ENCODE measurements at places on chromosomes 5 and 9.

- no peak for DNase-seq
These were observed 41.0 kb downstream of the CCDC192 start for GRCh38 chr5:127744241-127744640.

DNA sequence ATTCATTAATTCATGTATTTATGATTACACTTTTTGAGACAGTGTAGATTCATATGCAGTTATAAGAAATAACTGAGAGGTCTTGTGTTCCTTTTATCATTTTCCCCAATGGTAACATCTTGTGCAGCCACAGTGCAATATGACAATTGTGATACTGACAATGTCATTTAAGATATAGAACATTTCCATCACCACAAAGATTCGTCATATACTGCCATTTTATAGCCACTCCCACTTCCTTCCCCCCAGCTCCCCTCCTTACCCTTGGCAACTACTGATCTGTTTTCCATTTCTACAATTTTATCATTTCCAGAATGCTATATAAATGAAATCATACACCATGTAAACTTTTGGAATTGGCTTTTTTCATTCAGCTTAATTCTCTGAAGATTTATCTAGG, 53.8 kb downstream of the NR2F1 start:
- no peak for DNase-seq

DNA sequence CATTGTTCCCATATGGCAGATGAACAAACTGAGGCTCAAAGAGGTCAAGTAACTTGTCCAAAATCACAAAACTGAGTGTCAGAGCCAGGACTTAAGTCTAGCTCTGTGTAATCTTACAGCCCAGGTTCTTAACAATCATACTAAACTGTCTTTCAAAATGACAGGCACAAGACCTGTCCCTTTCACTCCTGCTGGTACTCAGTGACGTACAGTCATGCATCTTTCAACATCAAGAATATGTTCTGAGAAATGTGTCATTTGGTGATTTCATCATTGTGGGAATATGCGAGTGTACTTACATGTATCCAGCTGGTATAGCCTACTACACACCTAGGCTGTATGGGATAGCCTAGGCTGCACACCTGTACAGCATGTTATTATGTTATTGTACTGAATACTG, 646.8 kb upstream of the WWC1 start:
- DNase-seq: no peak

DNA sequence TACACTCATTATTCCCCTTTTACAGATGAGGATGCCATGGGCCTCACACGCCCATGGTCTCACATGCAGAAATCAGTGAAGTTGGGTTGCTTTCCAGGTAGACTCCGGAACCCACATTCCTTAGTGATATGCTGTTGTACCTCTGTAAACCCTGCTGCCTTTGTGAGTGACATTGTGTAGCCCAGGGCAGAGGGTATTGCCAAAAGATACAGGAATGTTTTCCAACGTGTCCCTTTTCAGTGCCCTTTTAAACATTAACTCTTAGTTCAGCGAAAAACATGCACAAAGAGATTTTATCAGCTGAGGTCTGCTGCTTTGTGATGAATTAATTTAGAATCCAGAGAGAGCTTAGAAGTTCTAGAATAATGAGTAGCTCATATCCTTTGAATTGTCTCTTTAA, 38.3 kb upstream of the TRMT10B start:
- no peak for DNase-seq

- no peak for DNase-seq
These were observed 44.7 kb upstream of the MYOT start for GRCh38 chr5:137822984-137823383.

DNA sequence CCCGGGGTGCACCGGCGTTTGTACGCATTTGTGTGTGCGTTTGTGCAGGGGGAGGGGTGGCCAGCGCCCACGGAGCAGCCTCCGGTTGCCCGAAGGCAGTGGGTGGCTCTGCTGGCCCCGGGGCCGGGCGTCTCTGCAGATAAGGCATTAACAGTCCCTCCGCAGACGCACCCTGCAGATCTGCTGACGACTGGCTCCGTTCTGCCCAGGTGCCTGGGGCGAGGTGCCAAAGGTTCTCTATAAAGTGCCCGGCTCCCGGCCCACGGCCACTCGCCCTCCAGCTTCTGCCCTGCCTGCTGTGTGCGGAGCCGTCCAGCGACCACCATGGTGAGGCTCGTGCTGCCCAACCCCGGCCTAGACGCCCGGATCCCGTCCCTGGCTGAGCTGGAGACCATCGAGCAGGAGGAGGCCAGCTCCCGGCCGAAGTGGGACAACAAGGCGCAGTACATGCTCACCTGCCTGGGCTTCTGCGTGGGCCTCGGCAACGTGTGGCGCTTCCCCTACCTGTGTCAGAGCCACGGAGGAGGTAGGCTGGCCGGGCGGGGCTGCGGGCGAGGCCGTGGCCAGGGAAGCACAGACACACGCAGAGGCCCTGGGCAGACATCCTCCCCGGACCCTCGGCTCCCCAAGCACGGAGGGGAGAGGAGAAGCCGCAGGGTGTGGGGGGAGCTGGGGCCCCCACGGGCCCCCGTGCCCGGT, at the start of gene SLC6A19:
TSS of gene SLC6A19 (plus strand) at position 269 of the 699 bp plus-strand sequence. CDS start at position 325, 56 bp downstream.
- no peak for DNase-seq

- DNase-seq: no peak
These were observed 197.0 kb downstream of the ADCY2 start for GRCh38 chr5:7592910-7593309.

DNA sequence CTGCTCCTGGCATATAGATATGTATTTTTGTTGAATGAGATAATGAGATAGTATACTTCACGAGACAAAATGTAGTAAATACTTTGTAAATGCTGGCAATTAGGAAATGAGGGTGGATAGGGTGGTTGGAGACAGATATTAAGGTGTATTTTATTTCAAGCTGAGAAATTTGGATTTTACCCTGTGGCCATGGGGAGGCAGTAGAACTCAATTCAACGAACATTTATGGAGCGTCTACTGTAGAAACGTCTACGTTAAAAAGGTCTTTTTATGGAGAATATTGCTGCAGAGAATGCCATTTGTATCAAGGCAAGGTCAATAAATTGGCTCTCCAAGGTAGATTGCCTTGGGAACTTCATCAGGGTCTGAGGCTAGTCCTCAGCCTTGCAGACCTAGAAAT, 21.5 kb upstream of the RALGPS1 start:
- DNase-seq: no peak

DNA sequence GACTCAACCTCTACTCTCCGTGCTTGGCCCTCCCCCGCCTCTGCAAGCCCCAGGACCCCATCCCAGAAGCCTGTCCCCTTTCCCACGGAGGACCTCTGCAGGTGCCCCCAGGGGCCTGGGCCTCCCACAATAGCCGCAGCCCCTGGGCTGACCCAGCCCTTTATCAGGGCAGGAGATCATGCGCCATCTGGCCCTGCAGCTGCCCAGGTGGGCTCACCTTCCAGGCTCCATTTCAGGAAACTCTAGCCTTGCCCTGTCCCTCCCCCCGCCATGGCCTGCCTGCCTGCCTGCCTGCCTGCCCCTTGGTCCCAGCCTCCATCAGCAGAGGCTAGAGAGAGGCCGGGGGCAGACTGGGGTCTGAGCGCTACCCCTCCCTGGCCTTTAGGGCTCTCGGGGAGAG, 48.7 kb downstream of the ASS1 start:
- no peak for DNase-seq

DNA sequence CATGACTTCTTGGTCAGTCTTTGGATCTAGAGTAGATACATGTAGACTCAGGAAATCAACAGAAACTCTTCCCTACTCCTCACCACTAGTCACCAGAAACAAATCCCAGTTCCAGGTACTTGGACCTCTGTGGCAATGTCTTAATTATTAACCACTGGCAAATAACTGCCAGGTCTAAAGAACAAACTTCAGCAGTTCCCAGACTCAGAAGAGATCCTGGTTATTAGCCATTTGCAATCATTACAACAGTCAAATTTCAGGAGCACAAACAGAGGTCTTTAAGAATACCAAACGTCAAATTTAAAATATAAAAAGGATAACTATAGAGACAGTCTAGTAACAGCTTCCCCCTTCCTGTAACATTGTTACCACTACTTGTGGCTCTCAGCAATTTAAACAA, 10.2 kb downstream of the DIAPH1 start:
- no peak for DNase-seq

DNA sequence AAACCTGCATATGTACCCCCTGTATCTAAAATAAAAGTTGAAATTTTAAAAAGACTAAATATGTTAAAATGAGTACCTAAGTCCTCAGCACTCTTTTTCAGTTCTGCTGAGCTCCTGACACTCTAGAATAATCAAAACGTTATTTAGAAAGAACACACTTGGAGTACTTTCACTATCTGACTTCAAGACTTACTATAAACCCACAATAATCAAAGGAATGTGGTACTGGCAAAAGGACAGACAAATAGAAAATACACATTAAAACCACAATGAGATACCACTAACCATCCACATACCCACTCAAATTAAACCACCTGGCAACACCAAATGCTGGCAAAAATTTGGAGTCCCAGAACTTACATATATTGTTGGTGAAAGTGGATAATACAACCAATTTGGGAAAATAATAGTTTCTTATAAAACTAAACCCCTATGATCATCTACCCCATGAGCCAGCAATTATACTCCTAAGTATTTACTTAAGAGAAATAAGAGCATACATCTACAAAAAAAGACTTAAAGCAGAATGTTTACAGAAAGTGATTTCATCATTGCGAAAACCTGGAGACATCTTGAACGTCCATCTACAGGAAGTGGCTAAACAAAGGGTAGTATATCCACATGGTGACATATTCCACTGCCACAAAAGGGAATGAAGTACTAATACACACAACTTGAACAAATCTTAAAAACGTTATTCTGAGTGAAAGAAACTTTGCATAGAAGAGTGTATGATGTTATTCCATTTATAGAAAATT, 12.8 kb upstream of the PRSS3 start:
- DNase-seq: no peak

- DNase-seq: no peak
These were observed 1242.3 kb upstream of the WWC1 start for GRCh38 chr5:167049043-167049663.

- DNase-seq: no peak
These were observed 598 bp downstream of the RGP1 start for GRCh38 chr9:35749515-35750255.

DNA sequence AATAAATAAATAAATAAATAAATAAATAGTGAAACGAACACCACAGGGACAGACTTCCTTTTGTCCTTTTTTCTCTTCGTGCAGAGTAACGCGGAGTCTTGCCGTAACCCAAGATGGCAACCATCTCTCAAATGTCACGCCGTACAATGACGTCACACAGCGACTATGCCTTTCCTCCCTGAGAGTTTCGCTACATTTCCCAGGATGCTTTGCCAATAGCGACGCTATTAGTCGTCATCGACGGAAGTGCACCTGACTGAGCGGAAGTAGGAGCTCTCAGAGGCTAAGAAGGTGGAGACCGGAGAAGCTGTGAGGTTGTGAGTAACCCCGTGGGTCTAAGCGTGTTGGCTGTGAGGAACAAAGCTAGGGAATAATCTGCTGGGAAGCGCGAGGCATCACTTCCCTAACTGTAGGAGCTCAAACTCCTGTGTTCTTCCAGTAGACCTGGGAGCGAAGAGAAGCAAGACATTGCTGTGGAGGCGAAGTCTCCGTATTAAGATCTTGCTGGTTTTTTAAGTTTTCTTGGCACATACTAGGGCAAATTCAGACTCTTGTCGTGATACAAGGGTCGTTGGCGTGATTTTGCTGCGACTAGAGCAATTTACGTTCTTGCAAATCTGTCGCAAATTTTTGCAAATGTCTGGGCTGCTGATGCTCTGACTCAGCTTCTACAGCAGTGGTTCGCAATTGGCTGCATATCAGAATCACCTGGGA, at the start of gene TTC1:
TSS of gene TTC1 (plus strand) at position 263 of the 714 bp plus-strand sequence. CDS start 1,390 bp downstream, outside the sequence.
- DNase-seq: peak; percentile 90

GRCh38 chr9:26244661-26245451, 566.6 kb upstream of the TUSC1 start:
- no peak for DNase-seq

DNA sequence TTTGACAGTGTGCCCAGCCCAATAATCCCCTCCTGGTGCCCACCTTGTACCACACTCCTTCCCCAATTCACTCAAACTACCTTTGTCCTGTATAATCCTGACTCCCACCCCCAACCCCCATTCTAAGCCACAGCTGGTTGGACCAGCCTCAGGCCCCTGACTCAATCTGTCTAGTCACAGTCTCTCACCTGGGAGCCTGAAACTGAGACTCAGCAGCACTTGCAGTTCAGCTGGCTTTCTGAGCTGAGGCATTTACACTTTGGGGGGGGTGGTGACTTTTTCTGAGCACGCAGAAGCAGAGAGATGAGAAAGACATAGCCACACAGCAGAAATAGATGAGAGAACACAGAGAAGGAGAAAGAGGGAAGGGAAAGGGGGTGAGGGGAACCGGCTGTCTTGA, 247.3 kb downstream of the MAN2A1 start:
- no peak for DNase-seq

- no peak for DNase-seq
These were observed 12.0 kb downstream of the UGT3A2 start for GRCh38 chr5:36054647-36055046.

GRCh38 chr9:14023285-14023684, 290.7 kb downstream of the NFIB start:
- DNase-seq: no peak

DNA sequence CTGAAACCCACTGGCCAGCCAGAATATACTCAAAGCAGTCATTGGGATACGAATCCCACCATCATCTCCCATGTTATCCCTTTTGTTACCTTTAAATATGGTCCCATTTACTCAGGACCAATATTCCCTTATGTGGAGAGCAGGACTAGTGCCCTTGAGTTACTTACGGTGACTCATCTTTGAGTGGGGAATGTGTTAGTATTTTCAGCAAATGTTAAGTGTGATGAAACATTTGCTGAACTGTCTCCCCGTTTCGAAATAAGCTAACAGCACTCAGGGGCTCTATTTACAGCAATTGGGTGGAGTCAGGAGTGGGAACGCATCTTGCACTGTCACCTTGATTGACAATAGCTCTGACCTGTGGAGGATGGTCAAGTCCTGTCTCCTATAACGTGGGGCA, 67.4 kb downstream of the CTSL start:
- DNase-seq: peak; percentile 71

- DNase-seq: no peak
These were observed 169.7 kb upstream of the MAST4 start for GRCh38 chr5:66426259-66427138.

DNA sequence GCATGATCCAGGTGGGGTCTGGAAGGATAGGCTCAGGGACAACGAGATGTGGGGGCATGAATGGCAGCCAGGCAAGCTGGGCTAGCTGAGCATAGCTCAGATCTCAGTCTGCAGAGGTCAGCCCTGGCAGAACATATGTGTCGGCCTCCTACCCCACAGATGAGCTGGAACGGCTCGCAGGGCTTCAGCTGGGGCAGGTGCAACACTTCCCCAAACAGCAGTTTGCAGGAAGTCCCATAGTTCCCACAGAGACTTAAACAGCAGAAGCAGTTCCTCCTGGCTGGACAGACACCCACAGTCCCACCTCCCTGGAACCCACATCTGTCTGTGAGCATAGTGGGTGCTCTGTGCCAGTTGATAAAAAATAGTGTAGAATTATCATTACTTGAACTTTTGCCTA, 404.6 kb downstream of the GADD45G start:
- DNase-seq: no peak

GRCh38 chr5:67475489-67475888, 278.9 kb upstream of the CD180 start:
- no peak for DNase-seq
